Right ventricle myocardium superior (tissue), 1 donor: ENCODE measurements at places on chromosomes 12 and 14. TPM values are rescaled to one million over a fixed set of nuclear protein-coding genes. Genes with fewer than 3 reads are reported as not detected.
A peak's percentile ranks its signal among the peaks of the same experiment; 100 is the strongest.

The KRT77 gene
- not detected for total RNA-seq

The KLRF1 gene
- 0.30 TPM for total RNA-seq

The CMTM5 gene
- total RNA-seq = 0.27 TPM

The GPR84 gene
- not detected for total RNA-seq

The BIN2 gene
- total RNA-seq = 1.5 TPM

The RCOR1 gene
- 10.8 TPM for total RNA-seq

- DNase-seq = no peak
Measured at GRCh38 chr14:100828031-100828769, 2.3 kb downstream of the MEG3 start.

- DNase-seq = no peak
Measured at GRCh38 chr12:129530984-129531383, 372.8 kb downstream of the TMEM132D start.

GRCh38 chr12:76820888-76821482, 57.1 kb downstream of the ZDHHC17 start:
- no peak for DNase-seq

GRCh38 chr12:88298761-88299242, 156.7 kb downstream of the TMTC3 start:
- DNase-seq = no peak

DNA sequence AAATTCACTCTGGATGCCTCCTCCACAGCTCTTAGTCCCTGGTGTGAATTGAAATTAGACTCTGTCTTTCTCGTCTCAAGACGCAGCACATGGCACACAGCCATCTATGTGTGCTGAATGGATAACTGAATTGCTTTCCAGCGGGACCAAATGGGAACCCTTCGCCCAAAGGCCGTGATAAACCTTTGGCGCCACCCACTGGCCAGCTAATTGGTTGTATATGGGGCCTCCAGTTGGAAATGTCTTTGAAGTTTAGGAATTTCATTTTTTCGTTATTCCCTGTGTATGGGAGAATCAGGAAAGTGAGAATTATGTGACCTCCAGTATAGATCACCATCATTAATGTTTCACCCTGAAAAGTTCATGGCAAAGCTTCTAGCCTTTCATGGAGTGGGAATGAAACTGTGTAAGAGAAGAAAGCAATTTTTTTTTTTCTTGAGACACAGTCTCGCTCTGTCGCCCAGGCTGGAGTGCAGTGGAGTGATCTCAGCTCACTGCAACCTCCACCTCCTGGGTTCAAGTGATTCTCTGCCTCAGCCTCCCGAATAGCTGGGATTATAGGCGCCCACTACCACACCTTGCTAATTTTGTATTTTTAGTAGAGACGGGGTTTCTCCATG, 9.8 kb upstream of the HSP90AA1 start:
- peak; percentile 93 for DNase-seq

GRCh38 chr14:92952481-92953298, 29.7 kb downstream of the CHGA start:
- DNase-seq = peak; percentile 86

DNA sequence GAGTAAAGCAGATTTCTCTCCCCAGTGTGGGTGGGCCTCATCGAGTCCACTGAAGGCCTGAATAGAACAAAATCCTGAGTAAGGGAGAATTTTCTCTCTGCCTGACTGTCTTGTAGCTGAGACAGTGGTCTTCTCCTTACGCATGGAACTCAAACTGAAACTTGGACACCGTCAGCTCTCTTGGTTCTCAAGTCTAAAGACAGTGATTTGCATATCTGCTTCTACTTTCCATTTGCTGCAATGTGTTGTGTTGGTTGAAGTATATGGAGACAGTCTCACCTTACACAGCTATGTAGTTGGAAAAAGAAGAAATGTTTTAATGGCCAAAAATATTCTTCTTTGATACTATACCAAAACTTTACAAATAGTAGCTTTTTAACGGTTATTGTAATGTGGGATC, 160.2 kb upstream of the LMNTD1 start:
- DNase-seq = no peak
